ENCODE measurements at places on chromosomes 12 and 14.
A peak's percentile ranks its signal among the peaks of the same experiment; 100 is the strongest.

DNA sequence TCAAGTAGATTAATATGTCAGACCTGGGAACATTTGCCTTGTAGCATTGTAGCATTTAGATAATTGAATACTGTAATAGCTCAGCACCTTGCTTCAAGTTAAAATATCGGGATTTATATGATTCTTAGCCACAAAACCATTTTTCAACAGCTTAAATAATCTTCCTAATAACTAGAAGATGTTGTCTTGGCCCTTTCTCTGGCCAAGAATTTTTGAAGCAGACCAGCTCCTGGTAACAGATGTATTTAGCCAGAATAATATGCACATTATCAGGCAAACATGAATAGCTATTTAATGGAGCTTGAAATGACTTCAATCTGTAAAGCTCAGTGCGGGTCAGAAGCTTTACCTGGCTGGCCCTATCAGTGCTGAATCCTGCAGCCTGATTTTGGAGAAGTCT is 913.1 kb downstream of the AACS start:
- DNase-seq: no peak

GRCh38 chr14:30252783-30253674 is 305.9 kb upstream of the G2E3 start:
- no peak for DNase-seq

DNA sequence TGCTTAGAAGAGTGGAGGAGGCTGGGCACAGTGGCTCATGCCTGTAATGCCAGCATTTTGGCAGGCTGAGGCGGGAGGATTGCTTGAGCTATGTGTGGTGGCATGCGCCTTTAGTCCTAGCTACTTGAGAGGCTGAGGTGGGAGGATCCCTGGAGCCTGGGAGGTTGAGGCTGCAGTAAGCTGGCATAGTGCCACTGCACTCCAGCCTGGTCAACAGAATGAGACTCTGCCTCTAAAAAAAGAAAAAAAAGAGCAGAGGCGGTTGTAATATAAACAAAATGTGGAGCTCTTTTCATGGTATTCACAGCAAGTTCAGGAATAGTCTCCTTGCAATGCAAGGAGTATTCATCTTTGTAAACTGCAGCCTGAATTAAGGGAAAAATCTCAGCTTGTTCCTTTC is 27.2 kb downstream of the ARID2 start:
- no peak for DNase-seq

DNA sequence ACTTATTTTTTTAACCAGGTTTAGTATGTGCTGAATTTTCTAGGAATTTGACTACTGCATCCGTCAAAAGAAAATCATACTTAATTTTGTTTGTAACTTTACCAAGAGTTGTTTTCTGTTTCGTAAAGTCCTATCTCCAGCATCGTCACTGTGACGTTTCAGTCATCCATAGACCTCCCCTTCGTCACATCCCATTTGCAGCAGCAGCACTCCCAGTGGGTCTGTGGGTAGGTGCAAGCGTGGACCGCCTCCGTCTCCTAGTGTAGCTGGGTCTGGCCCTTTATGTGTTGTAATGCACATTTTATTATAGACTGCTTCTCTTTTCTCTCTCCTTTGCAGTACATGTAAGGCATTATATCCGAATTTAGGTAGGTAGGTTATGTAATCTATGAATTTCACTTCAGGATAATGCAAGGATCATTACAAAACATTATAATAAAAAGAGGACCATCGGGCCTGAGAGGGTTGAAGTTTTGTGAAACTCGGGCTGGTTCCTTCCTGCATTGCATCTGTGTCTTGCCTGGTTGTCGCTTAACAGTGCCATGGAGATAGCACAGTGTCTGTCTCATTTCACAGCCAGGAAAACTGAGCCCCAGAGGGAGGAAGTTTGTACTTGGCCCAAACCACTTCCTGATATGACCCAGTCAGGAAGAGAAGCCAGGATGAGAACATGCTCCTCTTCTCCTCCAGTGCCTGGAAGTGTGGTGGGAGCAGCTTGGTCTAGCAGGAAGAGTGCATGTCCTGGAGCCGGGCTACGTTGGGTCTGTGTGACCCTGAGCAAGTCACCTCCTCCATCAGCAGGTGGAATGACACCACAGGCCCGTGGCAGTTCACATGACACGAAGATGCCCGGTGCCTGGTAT is 41.3 kb downstream of the EVL start:
- DNase-seq: no peak

GRCh38 chr14:90560991-90561390 is 164.2 kb downstream of the CALM1 start:
- DNase-seq: no peak

DNA sequence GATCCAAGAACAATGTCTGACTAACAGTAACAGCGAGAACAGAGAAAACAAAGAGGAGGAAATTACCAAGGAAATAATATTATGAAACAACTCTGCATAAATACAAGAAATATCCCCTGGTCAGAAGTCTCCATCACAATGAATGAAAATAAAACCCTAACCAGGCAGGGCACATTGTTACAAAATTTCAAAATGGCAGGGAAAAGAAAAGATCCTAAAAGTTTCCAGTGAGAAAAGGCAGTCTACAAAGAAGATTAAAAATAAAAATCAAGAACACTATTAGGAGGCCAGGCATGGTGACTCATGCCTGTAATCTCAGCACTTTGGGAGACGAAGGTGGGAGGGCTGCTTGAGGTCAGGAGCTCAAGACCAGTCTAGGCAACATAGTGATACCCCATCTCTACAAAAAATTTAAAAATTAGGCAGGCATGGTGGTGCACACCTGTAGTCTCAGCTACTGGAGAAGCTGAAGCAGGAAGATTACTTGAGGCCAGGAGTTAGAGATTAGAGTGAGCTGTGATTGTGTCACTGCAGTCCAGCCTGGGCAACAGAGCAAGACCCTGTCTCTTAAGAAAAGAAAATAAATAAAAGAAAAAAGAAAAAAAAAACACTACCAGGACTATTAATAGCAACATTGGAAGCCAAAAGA is 47.8 kb downstream of the FERMT2 start:
- no peak for DNase-seq

DNA sequence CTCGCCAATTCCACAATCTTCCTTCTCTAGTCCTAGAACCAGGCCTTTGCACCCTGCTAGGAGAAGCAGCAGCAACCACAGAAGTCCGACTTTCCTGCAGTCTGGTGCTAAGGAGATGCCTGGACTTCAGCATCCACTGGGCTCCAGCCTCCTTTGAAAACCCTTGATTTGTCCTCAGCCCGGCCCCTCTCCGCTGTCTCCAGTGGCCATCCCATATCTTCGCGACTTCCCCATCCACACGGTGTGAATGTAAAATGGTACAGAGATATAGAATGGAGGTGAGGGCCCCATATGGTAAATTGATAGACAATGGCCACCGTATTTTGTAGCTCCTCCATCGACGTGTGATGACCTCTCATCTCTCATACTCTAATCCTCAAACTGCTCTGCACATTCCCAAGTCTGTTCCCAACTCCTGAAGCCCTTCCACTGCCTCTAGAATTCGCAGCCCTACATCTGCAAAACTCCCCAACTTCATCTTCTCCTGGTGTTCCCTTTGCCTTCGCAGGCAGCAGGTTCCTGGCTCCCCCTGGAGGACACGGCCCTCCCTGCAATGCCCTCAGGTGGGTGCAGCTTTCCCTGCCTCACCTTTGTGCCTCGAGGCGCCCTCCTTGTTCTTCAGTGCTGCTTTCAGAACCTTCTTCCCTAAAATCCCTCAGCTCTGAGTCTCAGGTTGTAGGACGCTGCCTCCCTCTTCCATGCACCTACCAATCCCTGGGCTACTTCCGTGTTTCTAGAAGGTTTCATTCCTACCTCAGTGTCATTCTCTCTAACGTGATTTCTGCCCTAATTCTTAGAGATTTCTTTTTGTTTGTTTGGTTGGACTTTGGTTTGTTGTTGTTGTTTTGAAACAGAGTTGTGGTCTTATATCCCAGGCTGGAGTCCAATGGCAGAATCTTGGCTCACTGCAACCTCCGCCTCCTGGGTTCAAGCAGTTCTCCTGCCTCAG is 36.7 kb downstream of the TMBIM6 start:
- peak; percentile 30 for DNase-seq

- DNase-seq: no peak
Measured at GRCh38 chr14:25406818-25407217, 356.9 kb upstream of the STXBP6 start.

DNA sequence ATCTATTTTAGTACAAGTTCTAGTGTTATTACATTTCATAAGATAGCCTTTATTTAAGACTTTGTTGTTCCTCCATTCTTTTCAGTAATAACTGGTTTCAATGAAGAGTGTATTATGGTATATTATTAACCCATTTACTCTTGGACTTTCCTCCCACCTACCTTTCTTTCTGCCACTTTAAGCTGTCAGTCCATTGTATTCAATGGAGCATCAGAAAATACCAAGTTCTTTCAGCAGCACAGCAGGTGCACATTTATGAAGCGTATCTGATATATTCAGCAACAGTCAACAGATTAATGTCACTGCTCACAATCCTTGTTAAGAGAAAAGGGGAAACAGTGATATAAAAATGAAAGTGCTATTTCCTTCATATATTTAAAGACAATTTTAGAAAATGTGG is 660.9 kb downstream of the C12orf50 start:
- DNase-seq: no peak

- DNase-seq: no peak
Measured at GRCh38 chr12:67042697-67043131, 226.4 kb upstream of the CAND1 start.

DNA sequence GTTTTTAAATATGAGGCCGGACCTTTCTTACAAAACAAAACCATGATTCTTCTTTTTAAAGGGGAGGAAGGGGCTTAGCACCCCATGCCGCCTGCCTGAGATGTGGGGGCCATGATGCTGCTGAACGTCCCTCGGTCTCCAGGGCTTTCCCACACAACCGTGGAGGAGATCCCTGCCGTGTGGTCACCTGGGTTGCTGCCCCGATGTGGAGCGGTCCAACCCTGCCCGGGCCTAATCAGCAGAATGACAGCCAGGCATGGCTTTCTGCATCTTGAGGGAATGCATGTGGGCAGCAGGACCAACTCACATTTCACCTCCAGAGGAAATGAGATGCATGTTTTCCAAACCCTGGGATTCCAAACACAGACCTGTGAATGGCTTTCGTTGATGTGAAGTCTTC is 48.9 kb upstream of the C14orf180 start:
- DNase-seq: no peak

- no peak for DNase-seq
Measured at GRCh38 chr12:24198070-24198469, 248.6 kb upstream of the SOX5 start.

DNA sequence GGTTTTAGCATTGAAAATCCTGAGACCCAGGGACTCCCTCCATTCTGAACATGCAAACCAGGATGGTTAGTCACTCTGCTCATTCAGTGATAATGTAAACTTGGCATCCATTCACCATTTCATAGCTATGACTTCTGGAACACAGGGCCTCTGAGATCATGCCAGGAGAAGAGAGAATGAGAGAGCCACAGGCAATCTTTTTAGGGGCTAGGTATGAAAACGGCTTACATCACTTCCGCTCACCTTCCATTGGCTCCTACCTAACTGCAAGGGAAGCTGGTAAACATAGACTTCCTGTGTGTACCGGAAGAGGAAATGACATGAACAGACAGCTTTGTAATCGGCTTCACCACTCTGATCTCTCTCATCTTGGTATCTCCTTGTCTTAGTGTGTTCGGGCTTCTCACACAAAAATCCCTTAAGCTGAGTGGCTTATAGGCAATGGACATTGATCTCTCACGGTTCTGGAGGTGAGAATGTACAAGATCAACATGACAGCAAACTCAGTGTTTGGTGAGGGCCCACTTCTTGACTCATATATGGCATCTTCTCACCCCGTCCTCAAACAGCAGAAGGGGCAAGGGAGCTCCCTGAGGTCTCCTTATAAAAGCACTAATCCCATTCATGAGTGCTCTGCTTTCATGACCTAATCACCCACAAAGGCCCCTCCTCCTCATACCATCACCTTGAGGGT is 465.9 kb upstream of the TBX3 start:
- no peak for DNase-seq

GRCh38 chr12:116620492-116621191 is 61.5 kb downstream of the MAP1LC3B2 start:
- no peak for DNase-seq

DNA sequence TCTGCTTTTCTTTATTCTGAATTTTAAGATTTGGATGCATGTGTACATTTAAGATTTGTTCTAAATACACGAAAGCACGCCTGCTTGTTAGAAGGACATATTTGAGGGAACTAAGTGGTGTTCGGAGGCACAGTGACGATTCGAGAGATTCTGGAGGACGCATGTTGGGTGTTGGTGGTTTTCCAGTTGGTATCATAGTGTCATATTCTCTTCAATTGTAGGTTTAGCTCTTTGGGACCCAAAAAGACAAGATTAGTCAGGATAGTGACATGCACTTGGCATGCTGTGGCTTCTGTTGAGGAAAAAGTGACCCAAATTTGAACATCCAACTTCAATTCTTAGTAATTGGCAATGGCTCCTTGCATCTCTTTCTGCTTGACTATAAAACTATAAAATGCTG is 30.1 kb downstream of the PRKCH start:
- DNase-seq: no peak

DNA sequence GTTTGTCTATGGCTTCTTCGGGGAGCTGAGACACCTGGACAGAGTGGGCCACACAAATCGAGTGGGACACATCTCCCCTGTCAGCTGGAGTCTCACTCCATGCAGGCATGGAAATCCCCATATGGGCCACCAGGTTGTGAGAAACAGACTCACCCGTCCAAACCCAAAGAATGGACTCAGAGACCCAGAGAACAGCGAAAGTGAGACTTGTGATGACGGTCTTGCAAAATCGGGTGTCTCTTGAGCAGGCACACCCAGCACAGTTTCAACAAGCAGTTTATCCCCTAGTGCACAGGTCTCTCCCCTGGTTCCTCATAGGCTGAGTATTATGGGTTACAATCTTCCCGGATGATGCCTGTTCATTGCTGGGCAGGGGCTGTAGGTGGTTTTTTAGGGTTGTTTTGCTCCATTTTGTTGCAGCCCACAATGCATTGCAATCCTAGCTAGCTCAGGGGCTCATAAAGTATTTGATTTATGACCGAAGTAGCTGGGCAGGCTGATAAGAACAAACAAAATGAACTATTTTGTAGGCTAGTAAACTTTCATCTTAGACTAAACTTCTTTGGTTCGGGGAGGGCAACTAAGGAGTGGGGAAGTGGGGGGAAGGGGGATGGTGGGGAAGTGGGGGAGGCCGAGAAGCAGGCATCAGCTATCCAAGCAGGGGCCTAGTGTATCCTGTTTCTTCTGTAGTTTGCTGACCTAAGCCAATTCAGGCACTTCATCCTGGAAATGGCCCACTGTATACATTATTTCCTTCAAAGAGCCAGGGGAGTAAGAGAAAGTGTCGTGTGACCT is 45.3 kb downstream of the IQSEC3 start:
- DNase-seq: no peak

DNA sequence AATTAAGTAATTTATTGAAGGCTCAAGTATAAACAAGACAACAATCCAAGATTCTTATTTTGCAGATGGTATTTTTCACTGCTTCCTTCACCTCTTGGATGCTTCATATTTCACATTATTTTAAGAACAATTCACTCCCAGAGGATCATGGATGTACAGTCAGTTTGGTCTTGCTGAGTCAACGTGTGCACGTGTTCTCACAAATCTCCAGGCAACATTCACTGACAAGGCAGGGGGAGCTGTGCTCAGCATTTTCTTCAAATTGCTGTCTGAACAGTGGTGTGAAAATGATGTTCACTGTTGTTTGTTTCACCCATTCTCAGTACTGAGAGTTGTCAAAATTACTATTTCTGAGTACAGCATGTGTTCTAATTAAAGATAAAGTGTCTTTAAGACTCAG is 118.3 kb upstream of the SLC38A4 start:
- peak; percentile 33 for DNase-seq

- no peak for DNase-seq
Measured at GRCh38 chr14:31884776-31885379, 192.2 kb upstream of the ARHGAP5 start.

- no peak for DNase-seq
Measured at GRCh38 chr12:70264067-70264867, 21.0 kb downstream of the CNOT2 start.
